ENCODE measurements at places on chromosomes 12 and 14.

DNA sequence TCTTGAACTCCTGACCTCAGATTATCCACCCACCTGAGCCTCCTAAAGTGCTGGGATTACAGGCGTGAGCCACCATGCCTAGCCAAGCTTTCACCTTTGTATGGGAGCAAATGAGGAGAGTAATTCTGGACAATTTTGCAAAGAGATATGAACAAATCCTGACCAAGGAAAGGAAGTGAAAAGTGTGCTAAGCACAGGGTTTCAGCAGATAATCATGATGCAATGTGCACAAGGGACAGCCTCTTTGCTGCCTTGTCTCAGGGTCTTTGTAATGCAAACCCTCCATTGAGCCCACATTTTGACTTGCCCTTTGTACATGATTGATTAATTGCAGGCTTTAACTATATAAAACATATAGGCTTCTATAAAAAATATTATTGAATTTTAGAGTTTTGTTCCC lies 9.2 kb upstream of the PYGL start:
- DNase-seq, result no peak

DNA sequence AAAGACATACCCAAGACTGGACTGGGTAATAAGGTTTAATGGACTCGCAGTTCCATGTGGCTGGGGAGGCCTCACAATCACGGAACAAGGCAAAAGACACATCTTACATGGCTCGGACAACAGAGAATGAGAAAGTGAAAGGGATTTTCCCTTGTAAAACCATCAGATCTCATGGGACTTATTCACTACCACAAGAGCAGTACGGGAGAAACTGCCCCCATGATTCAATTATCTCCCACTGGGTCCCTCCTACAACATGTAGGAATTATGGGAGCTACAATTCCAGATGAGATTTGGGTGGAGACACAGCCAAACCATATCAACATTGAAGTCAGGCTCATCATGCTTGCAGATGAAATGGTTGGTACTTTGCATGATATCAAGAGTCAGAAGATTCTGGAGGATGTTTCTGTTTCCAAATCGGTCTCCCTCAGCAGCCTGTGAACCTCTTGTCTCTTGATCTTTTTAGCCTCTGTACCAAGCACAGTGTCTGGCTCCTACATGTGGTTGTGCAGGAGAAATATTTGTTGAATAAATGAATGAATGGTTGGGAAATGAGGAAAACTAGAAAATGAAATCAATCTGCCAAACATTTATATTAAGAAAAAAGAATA lies 98.6 kb downstream of the VRK1 start:
- no peak for DNase-seq

GRCh38 chr14:61418746-61419145 lies 97.4 kb downstream of the PRKCH start:
- DNase-seq, result no peak

GRCh38 chr14:74457565-74457895 lies 31.5 kb upstream of the SYNDIG1L start:
- no peak for DNase-seq

- DNase-seq, result peak; percentile 46
These were observed at the start of gene BCL7A for GRCh38 chr12:122021822-122022392. Gene BCL7A, plus strand, starts transcription at chr12:122021884. Its CDS starts 208 bp downstream, at chr12:122022092.

GRCh38 chr12:113461666-113462065 lies 10.0 kb downstream of the LHX5 start:
- DNase-seq, result no peak

DNA sequence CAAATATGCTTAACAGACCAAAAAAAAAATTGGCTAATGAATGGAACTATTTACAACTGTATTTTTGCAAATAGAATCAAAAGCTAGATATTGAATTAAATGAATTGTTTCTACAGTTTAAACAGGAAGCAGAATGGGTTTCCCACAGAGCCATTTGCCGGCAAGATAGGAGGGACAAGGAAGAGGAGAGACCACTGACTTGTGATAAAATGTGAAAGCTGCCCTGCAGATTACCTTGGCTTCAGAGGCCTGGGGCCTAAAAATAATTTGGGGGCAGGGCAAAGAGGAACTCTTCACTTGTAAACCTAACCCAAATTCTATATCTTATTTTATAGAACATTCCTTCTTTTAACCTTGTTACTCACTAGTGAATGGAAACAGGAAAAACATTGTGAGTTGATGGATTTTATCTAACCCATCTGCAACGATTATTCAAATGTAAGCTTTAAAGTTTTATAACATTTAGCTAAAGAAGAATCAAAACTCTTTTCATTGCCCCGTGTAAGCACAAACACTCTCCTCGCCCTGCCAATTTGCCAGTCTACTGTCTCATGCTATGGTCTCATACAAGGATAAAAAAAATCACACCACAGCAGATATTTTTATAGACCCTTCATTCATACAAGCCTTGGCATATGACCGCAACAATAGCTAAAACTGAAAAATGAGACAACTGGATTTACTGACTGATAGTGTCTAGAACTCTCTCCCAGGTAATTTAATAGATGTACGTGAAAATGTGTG lies 49.5 kb upstream of the MDM1 start:
- no peak for DNase-seq

DNA sequence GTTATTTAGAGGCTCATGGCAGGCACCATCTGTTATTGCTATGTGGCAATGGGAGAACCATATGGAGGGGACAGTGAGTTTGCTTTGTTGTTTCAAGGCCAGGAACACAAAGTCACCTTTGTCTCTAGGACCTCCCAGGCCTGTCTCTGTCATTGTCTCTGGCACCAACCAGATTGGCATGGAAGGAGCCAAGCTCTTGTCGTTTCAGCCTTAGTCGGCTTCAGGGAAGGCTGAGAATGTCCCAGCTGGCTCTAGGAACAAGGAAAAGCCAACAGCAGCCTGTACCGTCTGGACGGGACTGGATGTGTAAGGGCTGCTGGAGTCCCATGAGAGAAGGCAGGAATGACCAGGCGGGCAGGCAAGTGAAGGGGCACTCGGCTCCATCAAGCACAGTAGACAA lies 29.2 kb downstream of the RPH3A start:
- DNase-seq, result no peak

DNA sequence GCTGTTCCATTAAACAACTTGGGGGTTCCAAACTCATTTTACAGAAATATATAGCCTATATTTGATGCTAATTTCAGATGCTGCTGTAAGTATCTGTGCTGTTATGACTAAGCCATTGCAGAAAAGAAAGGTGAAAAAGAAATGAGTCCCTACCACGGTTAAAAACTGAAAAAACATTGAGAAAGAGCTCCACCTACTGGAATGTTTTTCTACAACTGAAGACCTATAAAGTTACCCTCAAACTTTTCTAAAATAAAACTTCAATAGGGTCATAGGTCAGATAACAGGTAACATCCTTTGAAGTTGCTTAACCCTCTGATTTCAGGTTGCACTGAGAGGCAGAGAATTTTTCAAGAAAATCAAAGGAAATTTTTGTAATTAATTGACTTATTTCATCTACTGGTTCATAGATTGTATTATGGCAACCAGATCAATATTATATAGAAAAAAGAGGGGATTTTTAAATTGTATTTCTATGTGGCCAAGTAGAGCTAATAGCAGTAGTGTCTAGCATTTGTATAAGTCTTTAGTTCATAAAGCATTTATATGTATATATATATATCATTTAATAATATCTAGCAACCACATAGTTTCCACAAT lies 279.9 kb downstream of the RPS29 start:
- DNase-seq, result no peak

- DNase-seq, result no peak
These were observed 13.7 kb downstream of the DPF3 start for GRCh38 chr14:72880164-72880563.

GRCh38 chr14:99884834-99885648 lies 91.8 kb downstream of the EML1 start:
- no peak for DNase-seq

- DNase-seq, result peak; percentile 4
These were observed 383.3 kb downstream of the ALG10 start for GRCh38 chr12:34405286-34406227.

GRCh38 chr14:22780105-22780679 lies 13.7 kb downstream of the OXA1L start:
- no peak for DNase-seq

GRCh38 chr12:1398673-1399072 lies 195.7 kb downstream of the FBXL14 start:
- no peak for DNase-seq

- no peak for DNase-seq
These were observed 77.2 kb downstream of the FERMT2 start for GRCh38 chr14:52873694-52874093.

GRCh38 chr14:36857136-36857535 lies 195.5 kb downstream of the PAX9 start:
- DNase-seq, result no peak

GRCh38 chr14:67060546-67060945 lies 128.7 kb upstream of the GARIN2 start:
- no peak for DNase-seq

GRCh38 chr12:48185181-48185919 lies 1.9 kb downstream of the CCDC184 start:
- no peak for DNase-seq

DNA sequence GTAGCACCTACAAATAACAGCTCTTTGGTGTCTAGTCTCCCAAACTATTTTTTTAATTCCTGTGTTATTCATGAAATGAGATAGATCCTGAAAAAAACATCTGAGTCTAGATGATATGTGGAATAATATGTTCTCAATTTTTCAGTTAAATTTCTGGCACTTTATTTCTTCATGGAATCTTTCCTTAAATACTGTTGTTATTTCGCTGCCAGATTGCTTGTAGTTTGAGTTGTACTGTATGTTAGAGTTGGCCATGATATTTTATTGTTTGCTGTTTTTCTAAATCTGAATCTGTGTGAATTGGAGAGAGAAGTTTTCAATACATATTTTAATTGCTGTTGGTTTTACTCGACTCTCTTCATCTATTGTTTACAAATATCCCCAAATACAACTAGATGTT lies 500.5 kb downstream of the EGLN3 start:
- DNase-seq, result no peak

GRCh38 chr12:51972422-51972812 lies 20.9 kb downstream of the ACVR1B start:
- DNase-seq, result no peak

GRCh38 chr12:70560671-70561070 lies 76.6 kb downstream of the PTPRB start:
- no peak for DNase-seq

- no peak for DNase-seq
These were observed 179.7 kb downstream of the RGS6 start for GRCh38 chr14:72111911-72112310.

DNA sequence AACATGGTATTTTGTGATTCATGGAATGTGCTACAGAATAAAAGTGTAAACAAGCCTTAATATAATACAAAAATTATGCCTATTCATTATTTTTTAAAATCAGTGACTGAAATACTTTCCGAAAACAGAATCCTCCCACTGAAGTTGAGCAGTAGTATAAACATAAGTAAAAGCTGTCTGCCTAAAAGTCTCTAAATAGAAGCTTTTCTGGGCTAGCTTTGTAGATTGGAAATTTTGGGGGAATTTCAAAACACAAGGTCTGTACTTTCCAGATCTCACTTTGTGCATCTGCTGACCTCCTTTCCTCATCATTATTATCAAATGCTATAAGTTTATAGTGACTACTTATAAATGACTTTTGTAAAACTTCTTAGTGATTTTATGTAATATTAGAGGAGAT lies 80.4 kb upstream of the TRHDE start:
- DNase-seq, result no peak

DNA sequence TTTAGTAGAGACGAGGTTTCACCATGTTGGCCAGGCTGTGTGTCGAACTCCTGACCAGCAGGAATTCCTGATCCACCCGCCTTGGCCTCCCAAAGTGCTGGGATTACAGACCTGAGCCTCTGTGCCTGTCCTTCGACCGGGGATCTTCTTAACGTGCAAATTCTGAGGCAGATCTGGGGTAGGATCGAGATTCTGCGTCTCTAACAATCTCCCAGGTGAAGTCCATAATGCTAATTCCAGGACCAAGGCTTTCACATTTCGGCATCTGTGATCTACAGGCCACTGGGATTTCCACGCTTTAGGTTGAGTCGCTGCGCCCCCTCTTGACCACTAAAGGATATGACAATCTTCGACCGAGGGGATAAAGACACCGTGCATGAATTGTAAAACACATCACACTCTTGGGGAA lies 24.8 kb downstream of the FOS start:
- DNase-seq, result peak; percentile 44

- DNase-seq, result no peak
These were observed 38.1 kb upstream of the JDP2 start for GRCh38 chr14:75389679-75390078.

DNA sequence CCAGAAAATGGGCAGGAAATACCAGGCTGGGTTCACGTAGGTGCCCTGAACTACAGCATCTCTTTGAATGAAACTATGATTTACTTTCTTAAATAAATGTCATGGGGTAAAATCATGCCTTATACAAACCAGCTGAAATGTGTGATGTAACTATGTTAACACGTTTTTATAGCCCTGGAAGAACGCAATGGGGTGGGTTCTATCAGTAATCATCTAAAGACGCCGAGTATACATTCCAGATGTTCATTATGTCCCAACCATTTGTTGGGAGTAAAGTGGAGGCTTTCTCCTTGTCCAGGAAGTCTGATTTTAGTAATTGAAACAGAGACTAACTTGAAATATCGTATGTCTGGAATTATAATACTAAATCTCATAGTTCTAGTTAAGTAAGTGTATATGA lies 16.2 kb upstream of the IGF1 start:
- no peak for DNase-seq

DNA sequence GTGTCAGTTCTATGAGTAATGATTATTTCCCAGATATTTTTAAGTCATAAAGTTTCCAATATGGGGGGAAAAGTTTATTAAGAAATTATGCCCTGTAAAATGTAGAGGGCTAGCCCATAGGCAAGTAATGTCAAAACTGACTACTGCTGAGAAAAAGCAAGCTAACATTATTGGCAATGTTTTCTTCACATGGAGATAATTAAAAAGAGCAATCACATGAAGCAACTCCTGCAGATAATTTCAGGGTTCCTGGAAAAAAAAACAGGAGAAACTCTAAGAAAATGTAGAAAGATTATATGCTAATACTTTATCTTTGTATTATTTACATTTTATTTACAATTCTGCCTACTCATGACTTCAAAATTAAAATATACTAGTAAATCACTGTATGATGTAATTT lies 39.8 kb downstream of the PPP1R12A start:
- DNase-seq, result no peak

DNA sequence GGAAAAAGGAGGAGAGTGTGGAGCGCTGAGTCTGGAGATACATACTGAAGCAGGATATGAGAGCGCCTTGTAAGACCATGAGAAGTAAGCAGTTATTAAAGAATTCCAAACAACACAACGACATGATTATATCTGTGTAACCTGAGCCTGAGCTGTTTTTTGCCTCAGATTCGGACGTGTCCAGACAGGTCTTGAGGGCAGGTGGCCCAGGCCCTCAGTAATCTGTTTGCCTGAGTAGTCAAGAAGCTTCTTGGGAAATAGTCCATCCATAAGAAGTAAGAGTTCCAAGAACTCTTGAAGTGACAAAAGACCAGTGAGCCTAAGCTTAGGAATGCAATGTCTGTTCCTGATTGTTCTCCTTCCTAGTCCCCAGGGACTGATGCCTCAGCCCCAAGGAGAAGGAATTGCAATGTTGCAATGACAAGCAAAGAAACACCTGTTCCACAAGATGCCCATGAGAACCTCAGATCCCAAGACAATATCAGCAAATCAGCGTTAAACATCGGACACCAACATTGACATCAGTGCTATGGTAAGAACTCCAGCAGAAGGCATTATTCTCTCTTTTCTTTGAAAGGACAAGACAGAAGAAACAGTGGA lies 34.7 kb upstream of the ADAMTS20 start:
- no peak for DNase-seq

Data from activated CD4-positive, alpha-beta T cell treated with anti-CD3 and anti-CD28 coated beads for 1 hour (primary cell).